ENCODE measurements at places on chromosomes 2 and 18.

GRCh38 chr2:11630855-11631254 is 39.1 kb downstream of the NTSR2 start:
- no peak for DNase-seq

GRCh38 chr2:198546122-198546521 is 741.7 kb downstream of the PLCL1 start:
- DNase-seq, result no peak

DNA sequence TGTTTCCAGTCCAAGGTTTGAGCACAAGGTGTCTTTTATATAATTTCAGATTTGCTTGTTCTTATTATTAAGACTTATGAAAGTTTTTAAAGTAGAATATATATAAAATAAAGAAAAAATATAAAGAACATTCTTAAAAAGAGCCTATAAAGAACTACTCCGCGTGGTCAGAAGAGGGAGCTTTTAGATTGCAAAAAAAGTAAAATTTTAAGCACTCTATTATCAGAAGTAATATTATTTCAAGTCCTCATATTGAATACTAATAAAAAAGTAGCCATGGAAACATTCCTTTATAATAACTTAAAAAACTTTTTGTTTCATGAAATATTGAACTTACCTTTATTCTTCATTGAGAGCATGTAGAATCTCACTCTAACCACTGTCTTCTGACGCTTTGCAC is 51.4 kb downstream of the LINC00305 start:
- DNase-seq, result no peak

GRCh38 chr2:1548910-1549673 is 135.8 kb downstream of the TPO start:
- DNase-seq, result no peak

- DNase-seq, result no peak
Observed at GRCh38 chr2:29307519-29307918, 192.3 kb downstream of the CLIP4 start.

All from stimulated activated CD4-positive, alpha-beta T cell treated with anti-CD3 and anti-CD28 coated beads, Interleukin-1b, Interleukin-23, amount 100 ng/mL, for 1 hour (primary cell).